ENCODE measurements at places on chromosomes 13 and 19.

DNA sequence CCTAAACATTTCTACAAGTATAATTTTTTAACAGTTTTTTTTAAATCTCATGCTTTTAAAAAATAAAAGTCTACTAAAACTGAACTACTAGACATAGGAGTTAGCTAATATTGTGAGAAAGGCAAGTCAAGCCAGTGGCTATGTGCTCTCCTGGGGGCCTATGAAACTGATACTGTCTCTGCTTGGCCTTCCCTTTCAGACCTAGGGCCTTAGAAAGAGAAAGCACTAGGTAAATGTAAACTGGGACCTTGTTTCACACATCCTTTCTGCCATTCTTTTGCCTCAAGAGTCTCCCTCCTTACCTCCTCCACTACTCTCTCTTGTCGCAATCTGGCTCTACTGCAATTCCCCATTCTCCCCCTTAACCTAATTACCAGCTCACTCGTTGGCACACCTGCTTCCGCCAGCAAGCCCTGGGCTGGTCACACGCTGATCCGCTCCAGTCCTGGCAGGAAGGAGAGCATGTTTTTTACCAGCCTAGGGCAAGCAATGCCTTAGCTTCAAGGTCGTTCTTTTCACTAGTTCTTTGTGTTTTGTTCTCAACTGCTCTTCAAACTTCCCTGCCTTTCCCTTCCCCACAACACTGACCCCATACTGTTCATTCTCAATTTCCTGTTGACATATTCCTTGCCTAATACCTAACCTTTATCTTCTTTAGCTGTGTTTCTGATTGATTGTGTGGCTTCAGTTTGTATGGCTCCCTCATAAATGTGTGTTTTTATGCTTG lies 23.1 kb downstream of the TBC1D4 start:
- no peak for DNase-seq

DNA sequence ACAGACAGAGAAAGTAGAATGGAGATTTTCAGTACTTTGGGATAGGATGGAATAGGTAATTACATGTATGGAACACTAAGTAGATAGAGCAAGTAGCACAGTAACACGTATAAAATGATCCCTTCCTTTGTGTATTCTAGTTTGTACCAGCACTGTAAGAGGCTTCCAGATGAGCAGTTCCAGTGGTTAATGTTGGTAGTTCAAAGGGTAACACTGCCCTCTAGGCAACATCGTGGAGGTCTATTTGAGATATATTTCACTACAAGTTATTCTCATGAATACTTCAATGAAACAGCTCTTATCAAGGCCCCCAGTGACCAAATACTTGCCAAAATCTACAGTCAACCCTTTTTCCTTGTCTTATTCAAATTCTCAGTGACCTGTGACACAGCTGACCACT lies 13.5 kb upstream of the ZNF563 start:
- no peak for DNase-seq

DNA sequence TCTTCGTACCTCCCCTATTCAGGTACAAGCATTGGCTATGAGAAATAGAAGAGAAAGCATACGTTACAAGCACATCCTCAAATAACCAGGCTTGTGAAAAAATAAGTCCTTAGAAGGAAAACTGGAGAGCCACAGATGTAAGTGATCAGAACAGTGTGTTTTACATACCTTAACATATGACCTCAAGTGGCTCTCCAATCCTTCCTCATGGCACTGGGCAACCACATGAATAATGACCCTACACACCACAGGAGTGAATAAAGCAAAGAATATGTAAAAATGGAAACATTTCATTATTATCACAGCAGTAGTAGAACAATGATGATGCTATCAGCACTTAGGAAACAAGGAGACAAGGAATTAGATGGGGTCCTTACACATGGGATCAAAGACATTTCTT lies 96.5 kb downstream of the DOCK9 start:
- no peak for DNase-seq

GRCh38 chr19:36032251-36033104 lies at the start of gene CLIP3:
Gene CLIP3, minus strand, starts transcription at chr19:36032873. Its CDS starts 516 bp downstream, at chr19:36032357.
- peak; percentile 47 for DNase-seq

DNA sequence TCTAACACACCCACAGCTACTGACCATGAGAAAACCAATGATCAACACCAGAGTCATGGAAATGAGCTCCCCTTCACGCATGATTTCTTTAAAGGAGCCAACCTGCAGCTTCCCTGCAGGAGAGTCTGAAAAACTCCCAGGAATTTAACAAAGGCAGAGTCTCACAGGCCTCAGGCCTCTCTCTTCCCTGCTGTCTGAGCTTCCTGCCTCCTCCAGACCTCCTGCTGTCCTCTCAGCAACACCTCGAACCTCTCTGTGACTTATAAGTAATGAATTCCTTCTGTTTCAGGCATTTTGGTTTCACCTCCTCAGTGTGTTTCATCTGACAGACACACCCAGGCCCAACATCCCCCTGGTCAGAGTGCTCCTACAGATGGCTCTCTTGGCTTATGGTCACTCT lies 1044.4 kb downstream of the UQCRFS1 start:
- DNase-seq = no peak

- DNase-seq = no peak
Observed at GRCh38 chr19:10896851-10897526, 25.6 kb downstream of the CARM1 start.

DNA sequence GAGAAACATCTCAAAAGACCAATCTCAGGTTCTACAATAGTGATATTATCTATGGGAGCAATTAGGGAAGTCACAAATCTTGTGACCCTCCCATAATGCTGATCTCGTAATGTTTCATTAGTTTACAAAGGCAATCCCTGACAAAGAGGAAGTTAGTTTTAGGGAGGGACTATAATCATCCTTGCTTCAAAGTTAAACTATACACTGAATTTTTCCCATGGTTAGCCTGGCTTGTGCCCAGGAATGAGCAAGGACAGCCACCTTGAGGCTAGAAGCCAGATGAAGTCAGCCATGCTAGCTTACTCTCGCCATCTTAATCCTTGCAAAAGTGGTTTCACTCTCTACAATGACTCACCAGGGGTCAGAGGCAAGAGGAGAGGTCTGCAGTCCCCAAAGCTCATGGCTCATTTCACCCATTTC lies 5.4 kb downstream of the CEACAM3 start:
- no peak for DNase-seq

DNA sequence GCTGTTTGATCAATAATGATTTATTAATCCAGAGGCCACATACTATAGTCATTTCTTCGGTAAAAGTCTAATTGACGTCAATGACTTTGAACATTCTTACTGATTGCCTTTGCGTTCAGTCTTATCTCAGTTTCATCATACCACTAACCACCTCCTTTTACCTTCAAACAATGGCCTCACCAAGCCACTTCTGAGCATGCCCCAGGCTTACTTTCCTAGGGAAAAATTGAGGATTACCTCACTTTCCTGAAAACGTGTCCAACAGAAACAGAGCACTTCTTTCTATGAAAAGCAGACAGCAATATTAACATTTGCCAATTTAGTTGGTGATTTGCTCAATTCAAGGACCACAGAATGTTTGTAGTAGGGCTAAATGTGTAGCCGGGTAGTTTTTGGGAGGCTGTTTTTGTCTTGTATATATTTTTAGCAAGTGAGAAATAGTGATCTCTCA lies 157.6 kb downstream of the KLF5 start:
- DNase-seq = no peak

- DNase-seq = no peak
Observed at GRCh38 chr13:108549934-108550333, 79.5 kb upstream of the MYO16 start.

GRCh38 chr13:93246069-93246468 lies 19.5 kb downstream of the GPC6 start:
- no peak for DNase-seq

- peak; percentile 8 for DNase-seq
Observed at GRCh38 chr13:48853728-48854102, 122.0 kb upstream of the FNDC3A start.

- no peak for DNase-seq
Observed at GRCh38 chr13:36332986-36333385, 13.2 kb downstream of the SPART start.

- DNase-seq = peak; percentile 43
Observed at GRCh38 chr13:31073859-31074718, 87.6 kb downstream of the HSPH1 start.

DNA sequence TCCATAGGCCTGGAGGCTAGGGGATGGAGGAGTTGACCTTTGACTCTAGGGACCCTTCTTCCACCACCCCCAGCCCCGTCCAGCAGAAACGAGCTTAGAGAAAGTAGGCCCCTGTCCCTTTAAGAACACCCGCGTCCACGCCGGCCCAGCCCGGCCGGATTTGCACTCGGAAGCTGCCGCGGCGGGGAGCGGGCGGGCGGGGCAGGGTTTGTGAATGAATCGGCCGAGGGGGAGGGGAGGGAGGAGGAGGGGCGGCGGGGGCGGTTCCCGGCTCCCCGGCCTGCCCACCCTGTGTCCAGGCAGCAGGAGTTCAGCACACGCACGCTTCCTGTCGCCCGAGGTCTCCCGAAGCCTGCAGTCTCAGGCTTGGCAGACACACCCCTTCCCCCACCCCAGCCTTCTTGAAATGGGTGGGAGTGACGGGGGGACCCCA lies 1.5 kb downstream of the UNC13A start:
- no peak for DNase-seq

DNA sequence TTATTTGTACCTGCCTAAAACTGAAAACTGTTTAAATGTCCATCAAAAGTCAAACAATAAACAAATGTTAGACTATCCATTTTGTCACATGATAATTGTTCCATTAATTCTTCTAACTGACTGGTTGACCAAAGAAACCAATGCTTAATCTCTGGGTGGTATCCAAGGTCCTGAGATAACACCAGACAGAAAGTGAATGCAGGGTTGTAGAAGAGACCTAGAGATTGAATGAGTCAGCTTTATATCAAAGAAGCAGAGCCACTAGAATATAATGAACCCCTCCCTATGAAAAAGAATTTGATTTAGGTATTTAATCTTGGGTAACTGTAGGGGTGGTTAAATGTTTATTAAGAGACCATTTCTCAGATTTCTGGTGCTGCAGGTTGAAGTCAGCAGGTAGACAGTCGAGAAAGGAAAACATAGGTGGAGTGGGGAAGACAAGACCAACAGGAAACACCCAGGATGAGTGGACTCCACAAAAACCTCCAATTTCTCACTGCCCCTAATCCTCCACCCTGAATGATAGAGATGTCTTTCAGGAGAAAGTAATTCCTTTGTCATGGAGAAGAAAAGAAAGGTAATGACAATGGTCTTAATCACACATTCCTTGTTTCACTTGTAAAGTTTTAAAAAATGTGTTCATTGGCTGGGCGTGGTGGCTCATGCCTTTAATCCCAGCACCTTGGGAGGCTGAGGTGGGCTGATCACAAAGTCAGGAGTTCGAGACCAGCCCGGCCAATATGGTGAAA lies 536.4 kb downstream of the IRS2 start:
- DNase-seq = no peak

DNA sequence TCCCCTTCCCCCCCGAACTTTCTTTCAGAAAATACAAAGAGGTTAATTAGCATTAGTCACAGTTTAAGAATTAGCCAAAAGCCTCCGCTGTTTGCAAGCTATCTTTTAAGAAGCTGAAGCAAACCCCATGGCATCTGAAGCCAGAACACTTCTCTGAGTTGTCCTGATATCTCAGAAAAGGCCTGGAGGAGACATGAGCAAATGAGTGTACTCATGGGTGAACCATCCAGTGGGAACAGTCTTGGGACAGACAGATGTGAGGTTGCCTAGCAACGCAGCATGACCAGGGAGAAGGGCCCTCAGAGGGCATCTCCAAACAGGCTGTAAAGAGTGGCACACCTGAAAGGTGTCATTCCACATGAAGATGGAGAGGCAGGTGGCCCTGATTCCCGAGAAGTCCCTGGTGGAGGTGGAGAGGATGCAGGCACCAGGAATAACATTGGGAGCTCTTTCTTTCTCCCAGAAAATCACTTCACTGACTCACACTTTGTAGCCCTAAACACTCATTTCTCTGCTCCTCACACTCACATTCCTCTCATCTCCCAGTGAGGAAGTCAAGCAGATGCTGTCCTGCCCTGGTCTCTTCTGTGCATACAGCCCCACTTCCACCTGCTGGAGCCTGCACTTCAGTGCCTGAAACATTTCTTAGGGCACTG lies 87.0 kb upstream of the TSHZ3 start:
- DNase-seq = no peak

- DNase-seq = no peak
Observed at GRCh38 chr13:99312493-99312883, 5.3 kb upstream of the GPR183 start.

DNA sequence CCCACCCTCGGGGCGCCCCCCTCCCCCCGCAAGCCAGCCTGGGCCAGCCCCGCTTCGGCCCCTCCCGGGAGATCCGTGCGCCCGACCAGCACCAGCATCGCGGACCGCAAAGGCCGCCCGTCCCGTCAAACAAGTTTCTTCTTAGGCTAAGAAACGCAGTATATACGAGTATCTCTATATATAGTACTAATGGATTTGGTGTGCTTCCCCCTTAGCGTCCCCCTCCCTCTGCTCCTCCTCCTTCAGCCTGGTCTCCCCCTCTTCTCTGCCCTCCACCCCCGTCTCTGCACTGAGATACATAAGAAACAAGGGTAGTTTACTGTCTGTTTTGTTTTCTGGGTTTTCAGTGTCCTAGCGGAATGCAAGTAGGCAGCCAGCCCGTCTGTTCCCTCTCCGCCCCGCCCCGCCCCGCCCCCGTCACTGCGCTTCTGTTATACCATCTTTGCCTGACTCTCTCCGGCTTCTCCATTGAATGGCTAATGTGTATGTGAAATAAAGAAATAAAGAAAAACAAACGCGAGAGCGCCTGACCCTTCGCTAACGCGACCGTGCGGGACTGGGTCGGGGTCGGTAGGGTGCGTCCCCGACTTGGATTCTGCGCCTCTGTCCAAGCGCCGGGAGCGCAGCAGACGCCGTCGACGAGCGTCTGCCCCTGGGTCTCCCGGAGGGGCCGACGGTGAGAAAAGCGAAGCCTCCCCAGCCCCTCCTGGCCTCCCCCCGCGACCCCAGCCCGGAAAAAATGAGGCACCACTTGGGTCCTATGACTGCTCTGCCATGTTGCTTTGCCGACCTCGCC lies 4.2 kb downstream of the LYL1 start:
- no peak for DNase-seq

DNA sequence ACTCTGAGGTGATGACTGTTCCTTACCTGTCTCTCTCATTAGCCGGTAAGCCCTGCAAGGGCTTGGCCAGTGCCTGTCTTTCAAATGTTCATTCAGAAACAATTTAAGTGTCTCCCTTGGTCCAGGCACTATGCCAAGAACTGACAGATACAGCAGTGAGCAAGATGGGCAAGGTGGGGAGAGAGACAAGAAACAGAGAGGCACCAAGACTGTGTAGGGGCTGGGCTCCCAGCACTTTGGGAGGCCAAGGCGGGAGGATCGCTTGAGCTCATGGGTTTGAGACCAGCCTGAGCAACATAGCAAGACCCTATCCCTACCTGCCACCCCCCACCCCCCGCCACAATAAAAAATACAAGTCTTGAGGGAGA lies 1.3 kb upstream of the CCNE1 start:
- DNase-seq = no peak

GRCh38 chr19:49363268-49364082 lies at the start of gene DKKL1:
Gene DKKL1, plus strand, starts transcription at chr19:49363877. Its CDS starts 122 bp downstream, at chr19:49363999.
- DNase-seq = peak; percentile 81

GRCh38 chr13:48580185-48580803 lies 47.4 kb upstream of the RCBTB2 start:
- DNase-seq = peak; percentile 32

Data from activated naive CD8-positive, alpha-beta T cell treated with anti-CD3 and anti-CD28 coated beads for 36 hours (primary cell).